ENCODE measurements at places on chromosomes 3 and 15.

- no peak for DNase-seq
Observed at GRCh38 chr15:96349857-96350720, 19.6 kb downstream of the NR2F2 start.

- no peak for DNase-seq
Observed at GRCh38 chr15:72227720-72228119, 3.3 kb downstream of the PKM start.

GRCh38 chr3:124654470-124654845 lies 75.8 kb upstream of the UMPS start:
- no peak for DNase-seq

DNA sequence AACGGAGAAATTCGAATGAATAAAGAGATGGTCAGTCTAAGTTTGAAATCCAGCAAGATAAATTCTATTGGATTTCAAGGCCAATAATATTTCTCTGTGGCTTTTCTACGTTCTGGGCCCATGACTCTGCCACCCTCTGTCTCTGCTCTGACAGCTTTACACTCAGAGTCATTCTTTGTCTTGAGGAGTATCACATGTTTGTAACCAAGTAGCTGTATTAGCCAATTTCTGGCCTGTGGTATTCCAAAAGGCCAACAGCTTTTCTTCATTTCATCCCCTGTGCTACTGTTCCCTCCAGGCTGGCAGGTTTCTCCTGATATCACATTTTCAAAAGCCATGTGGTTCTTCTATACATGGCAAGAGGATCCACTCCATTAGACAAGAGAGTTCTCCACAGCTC lies 324.1 kb upstream of the CNTN4 start:
- DNase-seq, result no peak

- no peak for DNase-seq
Observed at GRCh38 chr3:127321371-127321770, 33.5 kb upstream of the PRR20G start.

DNA sequence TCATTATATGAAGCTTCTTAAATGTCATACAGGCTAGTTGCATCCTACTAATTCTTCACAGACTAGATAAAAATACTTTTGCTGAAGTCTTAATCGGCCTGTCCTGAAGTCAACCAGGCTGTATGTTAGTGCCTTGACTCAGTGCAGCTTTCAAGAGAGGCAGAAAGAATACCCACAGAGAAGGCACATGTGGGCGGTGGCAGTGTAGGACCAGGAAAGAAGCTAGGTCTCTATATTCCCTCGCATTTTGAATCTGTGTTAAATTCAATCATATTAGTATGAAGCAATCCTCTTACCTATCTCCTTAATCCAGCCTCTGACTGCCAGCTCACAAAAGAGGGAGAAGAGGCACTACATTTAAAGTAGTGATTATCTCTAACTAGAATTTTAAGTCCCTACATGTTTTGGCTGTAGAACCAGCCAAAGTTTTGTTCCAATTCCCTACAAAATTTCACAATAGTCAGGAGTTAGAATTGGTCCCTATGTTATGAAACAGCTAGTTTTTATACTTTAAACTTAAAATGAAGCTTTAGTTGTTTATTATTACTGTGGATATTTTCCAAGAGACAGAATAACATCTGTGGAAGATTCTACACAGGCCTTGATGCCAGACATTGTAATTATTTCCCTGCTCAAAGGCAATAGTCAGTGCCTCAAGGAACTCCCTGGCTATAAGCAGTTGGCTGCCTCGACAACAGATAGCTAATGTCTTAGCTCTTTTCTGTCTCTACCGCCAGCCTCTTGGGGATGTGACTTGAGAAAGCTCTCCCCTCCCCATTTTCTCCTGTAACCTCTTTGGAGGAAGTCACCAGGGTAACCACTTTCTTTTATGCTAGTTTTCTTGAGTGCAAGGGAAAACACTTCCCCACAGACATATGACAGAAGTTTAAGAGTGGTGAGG lies 31.9 kb downstream of the CRTC3 start:
- no peak for DNase-seq

DNA sequence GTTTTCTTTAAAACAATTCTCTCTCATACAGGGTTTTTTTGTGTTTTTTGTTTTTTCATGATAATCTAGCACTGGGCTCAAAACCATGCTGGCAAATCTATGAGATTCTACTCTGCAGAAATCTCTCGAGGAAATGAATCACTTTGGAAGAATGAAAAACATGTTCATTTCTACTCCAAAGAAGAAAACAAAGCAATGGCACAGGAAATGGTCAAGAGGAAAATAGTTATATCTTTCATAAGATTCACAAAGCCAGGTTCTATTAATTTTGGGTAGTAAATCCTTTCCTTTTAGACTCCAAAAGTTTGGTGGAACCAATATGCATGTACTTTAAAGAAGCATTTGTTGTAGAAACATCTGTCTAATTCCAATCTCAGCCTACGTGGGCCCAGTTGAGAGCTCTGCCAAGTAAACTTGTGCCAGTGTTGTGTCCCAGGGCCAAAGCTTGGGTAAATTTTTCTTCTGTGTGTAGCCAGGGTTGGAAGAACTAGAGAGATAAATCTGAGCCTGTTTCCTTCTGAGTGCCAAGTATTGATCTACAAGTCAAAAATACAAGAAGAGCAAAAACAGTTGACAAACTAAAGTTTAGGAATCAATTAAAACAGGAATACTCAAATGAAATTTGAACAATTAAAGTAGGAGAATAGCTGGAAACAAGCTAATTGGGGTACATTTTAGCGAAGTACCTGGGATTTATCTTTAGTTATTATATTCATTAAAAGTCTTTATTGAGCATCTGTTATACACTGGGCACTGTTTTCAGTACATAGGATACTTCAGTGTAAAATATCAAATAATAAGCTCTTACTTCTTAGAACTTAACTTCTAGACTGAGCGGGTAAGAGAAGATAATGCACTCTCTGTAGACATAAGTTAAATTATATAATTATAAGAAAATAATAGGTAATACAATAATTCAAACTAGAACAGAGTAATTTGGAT lies 657.5 kb upstream of the NECTIN3 start:
- no peak for DNase-seq

- no peak for DNase-seq
Observed at GRCh38 chr3:115494826-115495225, 128.5 kb upstream of the GAP43 start.

- no peak for DNase-seq
Observed at GRCh38 chr3:61354604-61355003, 103.4 kb upstream of the FHIT start.

DNA sequence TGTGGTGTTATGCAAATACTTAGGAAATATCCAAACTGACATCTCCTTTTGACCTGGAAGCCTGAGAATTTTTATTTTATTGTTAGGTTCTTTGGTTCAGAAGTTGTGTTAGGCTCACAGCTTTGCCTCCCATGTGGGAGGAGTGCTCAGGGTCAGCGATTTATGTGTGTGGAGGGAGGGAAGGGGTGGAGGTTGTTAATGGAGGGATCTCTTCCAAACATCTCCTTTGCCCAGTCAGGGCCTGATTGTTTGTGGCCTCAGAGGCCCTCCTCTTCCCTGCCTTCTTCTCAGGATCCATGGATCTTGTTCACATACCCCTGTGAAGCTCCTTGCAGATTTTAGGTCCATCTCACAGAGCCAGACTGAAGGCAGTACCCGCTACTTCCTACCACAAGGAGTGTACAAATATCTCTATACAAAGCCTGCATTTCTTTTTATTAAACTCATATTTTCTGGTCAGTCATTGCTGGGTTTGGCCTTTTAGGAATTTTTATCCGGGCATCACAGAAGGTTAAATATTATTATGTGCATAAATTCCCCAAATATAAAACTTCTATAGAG lies 40.3 kb downstream of the BBX start:
- DNase-seq, result no peak

DNA sequence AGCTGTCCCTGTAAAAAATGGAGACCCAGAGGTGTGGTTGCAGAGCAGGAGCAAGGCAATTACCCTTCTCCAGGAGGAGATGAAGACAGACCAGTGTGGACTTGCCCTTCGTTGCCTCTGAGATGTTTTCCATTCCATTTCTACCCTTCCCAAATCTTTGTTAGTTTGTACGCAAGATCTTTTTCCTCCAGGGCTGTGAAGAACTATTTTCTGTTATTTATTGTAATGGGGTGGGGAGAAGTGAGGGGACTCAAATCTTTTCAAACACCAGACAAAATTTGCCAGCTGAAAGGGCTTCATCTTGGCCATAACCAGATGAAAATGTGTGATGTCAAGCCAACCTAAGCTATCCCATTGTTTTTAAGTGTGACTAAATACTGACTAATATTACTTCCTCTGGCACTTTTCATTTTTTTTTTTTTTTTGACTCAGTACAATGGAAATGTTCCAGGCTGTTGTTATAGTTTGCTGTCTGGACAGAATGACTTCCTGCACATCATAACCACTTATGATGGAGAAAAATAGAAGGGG lies 271.3 kb upstream of the TPRG1 start:
- DNase-seq, result no peak
